ENCODE measurements at places on chromosomes 12 and 14.

- DNase-seq, result no peak
Observed at GRCh38 chr12:12511895-12512711, 50.6 kb downstream of the DUSP16 start.

GRCh38 chr14:96108061-96108795 lies 69.1 kb downstream of the C14orf132 start:
- no peak for DNase-seq

DNA sequence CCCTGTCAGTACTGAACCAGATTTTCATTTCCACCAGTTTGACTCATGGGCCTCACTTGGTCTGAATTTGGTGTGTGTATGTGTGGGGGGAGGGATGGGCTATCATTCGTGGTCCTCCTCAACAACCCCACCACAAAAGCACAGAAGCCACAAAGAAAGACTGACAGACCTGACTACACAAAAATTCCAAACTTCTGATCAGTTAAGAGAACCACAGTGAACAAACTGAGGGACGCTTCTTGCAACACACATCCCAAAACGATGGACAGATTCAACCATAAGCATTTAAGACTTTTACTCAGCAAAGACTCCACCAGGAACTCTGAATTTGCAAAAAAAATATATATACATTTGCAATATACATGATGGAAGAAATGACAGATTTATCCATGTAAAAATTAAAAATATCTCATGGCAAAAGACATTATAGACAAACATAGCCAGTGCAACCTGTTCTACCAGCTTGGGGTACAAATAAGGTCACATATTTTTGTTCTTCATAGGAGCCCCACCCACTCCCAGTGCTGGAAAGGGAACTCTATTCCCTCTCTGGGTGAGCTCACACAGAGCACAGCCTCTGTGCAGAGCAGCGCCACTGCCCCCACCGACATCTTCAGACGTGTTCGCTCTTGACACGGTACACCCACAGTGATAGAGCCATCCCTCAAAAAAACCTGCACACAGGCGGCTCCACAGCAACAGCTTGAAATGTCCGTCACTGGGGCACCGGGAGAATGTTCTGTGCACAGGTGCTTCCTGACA lies 49.7 kb downstream of the JAG2 start:
- no peak for DNase-seq

GRCh38 chr12:85076688-85077430 lies 40.7 kb downstream of the LRRIQ1 start:
- peak; percentile 60 for DNase-seq

DNA sequence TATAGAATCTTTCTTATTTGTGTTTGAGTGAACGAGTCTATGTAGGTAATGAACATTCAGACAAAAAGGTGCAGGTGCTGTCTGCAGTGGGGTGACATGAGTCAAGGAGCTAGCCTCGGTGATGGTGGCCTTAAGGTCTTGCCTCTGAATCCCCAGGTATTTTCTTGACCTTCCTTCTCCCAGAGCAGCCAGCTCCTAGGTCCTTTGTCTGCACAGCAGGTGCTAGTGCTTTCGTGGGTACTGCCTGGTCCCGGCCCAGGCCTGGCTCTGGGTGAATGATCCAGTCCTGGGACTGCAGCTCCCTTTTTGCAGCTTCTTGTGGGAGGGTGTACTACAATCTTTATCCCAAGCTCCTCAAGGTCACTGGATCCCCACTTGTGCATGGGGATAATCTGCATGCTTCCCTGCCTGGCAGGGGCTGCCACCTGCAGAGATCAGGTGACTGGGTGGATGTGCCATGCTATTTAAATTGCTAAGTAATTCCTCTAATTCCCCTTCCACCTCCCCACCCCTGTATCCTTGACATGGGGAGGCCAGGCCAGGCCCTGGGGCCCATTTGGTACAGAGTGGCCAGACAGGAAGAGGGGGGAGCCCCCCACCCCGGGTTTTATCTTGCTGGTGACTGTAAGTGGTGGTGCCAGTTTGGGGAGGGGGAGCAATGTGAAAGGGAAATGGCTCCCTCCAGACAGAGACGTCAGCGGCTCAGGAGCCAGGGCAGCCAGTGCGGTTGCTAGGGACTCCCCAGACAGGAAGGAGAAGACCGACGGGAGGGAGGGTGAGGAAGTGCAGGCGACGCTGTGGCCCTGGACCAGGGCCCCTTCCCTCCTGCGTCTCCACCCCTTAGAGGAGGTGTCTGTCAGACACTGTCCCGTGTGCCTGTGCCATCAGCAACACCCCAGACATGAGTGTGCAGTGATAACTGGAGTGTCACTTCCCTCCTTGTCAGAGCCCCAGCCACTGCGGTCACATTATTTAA lies 6.7 kb downstream of the VASH1 start:
- DNase-seq, result peak; percentile 78

GRCh38 chr12:103882861-103883596 lies 42.0 kb upstream of the NT5DC3 start:
- DNase-seq, result no peak

- no peak for DNase-seq
Observed at GRCh38 chr14:75476274-75476995, 45.8 kb upstream of the BATF start.

GRCh38 chr12:2501464-2502191 lies 293.1 kb upstream of the FKBP4 start:
- peak; percentile 35 for DNase-seq
